CD4-positive, alpha-beta memory T cell (primary cell): ENCODE measurements at places on chromosomes 13 and 19. TPM values are rescaled to one million over a fixed set of nuclear protein-coding genes. Genes with fewer than 3 reads are reported as not detected.
A peak's percentile ranks its signal among the peaks of the same experiment; 100 is the strongest.

DNA sequence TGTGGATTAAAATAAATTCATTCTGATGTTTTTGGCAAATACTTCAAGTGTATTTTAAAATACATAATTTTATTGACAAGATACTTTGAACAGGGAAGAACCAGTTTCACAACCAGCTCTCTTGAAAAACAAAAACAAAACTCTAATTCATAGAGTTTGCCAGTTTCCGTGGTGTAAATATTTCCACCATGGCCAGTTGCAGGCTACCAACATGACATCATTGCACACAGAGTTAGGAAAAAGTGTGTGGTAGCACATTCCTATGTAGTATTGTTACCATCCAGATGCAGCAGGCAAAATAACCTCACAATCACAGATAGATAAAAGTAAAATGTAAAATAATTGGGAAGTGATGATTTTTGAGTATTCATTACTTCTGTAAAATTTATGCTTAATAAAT is 7.7 kb upstream of the RNF113B start:
- no peak for DNase-seq

The TPTE2 gene
- not detected for polyA plus RNA-seq

DNA sequence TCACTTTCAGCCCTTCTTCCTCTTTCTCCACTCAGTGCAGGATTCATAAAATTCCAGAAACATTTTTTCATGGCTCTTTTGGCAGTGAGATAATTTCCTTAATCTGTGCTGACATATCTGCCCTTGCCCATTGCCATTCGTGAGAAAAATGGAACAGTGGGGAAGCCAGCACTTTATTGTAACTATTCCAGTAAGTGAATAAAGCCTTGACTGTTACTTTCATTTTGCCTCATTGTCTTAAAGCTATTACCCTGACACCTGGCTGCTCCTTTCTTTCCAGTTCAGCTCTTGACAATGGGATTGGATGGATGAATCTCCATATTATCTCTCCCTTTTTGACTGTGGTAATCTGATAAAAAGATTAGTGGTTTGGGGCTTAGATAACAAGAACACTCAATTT is 1068.1 kb upstream of the PCDH20 start:
- no peak for DNase-seq

- peak; percentile 65 for DNase-seq
Observed at GRCh38 chr13:32426191-32426989, 1.5 kb downstream of the N4BP2L1 start.

The RPL13A gene
- polyA plus RNA-seq: 1,827 TPM

GRCh38 chr13:22061806-22062391 is 391.0 kb downstream of the FGF9 start:
- peak; percentile 54 for DNase-seq

- DNase-seq: no peak
Observed at GRCh38 chr13:71672512-71672911, 194.5 kb downstream of the DACH1 start.

The RNF225 gene
- not detected for polyA plus RNA-seq

DNA sequence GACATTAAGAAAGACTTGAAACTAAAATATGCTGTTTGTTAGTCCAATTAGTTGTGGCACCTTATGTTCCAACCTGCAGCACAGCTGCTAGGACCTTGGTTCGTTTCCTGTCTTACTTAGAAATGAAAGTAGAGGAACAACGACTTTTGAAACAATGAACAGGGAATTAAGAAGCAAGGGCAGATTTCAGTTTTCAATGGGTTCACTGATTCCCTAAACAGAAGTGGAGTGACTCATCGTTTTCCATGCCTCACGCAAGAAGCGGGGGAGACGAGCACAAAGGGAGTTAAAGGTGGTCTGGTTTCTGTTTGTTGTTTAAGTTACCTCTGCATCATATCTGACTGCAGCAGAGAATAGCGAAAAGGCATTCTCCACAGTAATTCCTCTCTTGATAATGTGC is 44.8 kb downstream of the PHF11 start:
- no peak for DNase-seq

The PSPN gene
- polyA plus RNA-seq: 0.61 TPM

The C1QTNF9B gene
- polyA plus RNA-seq: not detected

DNA sequence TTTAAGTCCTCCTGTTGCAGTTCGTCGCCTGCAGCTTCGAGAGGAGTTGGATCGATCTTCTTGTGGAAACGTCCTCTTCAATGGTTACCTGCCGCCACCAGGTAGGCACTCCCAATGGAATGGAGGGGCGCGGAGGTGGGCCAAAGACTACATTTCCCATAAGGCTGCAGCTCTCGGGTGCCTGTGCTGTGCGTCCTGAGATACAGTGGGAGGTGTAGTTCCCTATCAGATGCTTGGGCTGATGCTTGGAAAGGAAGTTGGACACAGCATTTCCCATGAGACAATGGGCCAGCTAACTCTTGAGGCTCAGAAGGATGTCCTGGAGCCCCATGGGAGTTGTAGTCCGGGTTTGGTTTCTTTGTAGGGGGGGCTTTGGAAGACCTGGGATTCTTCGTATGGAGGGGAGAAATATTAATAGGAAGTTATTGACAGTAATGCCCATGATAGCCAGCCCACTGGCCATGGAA is 1.8 kb downstream of the SHKBP1 start:
- no peak for DNase-seq

DNA sequence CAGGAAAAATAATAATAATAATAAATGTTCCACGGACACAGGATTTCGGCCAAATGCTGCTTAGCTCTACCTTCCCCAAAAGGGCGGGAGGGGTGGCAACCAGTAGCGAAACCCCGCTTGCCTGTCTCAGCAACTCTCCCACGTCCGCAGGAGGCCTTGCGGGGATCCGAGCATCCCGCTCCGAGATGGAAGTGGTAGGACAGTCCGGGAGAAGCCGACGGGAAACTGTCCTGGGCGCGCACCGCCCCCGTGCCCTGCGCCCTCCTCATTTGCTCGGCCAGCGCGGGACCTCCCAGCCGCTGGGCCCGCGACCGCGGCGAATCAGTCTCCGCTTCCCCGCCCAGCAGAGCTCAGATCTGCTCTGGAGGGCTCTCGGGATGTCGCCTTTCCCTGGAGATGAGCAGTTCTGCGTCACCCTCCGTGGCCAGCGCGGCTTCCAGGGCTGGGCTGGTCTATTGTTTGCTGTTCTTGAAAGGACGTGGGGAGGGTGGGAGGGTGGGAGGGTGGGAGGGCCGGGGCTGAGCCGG is 48.9 kb upstream of the PABPC3 start:
- no peak for DNase-seq

The ZNRF4 gene
- not detected for polyA plus RNA-seq

The CEACAM3 gene
- polyA plus RNA-seq: not detected

The MAP3K10 gene
- polyA plus RNA-seq: not detected

GRCh38 chr13:99949679-99950413 is 21.7 kb downstream of the ZIC5 start:
- no peak for DNase-seq

The CCL25 gene
- not detected for polyA plus RNA-seq

The SPACA4 gene
- polyA plus RNA-seq: not detected

GRCh38 chr13:110872034-110872767 is 42.7 kb downstream of the ANKRD10 start:
- DNase-seq: no peak

DNA sequence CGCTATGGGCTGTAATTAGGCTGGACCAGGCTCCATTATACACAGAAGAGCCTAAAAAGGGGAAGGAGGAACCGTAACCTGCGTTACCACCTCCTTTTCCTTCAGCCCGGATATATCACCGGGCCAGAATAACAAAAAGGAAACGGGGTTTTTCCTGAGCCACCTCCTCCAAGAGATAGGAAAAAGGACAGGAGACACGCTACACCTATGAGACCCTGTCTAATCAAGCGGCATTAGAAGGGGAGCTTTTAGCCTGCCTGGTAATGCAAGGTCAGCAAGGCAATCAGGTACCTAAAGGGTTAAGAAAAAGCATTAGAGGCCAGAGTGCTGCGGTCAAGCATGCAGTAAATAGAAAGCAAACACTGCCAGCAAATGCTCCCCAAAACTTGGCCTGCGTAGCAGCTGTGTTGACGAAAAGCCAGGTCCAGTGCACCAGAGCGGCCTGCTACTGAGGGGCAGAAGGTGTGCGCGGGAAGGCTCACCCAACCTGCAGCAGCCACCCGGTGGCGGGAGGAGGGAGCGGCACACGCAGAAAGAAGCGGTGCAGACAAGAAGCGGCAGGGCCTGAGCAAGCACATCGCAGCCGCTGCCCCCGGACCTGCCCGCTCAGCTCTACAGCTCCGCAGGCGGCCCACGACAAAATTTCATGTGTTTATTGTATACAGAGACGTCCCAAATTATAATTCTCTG is 1466.1 kb downstream of the UQCRFS1 start:
- no peak for DNase-seq

DNA sequence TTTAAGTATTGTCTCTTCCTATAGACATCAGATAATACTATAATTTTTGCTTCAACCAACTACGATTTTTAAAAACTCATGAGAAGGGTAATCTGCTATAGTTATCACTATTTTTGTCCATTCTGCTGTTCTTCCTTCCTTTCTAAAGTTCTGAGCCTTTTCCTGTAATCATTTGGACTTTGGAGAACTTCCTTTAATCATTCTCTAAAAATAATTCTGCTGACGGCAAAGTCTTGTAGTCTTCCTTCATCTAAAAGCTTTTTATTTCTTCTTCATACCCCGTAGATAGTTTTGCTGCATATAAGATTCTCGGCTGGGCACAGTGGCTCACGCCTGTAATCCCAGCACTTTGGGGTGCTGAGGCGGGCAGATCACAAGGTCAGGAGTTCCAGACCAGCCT is 5.1 kb upstream of the FCGBP start:
- no peak for DNase-seq

DNA sequence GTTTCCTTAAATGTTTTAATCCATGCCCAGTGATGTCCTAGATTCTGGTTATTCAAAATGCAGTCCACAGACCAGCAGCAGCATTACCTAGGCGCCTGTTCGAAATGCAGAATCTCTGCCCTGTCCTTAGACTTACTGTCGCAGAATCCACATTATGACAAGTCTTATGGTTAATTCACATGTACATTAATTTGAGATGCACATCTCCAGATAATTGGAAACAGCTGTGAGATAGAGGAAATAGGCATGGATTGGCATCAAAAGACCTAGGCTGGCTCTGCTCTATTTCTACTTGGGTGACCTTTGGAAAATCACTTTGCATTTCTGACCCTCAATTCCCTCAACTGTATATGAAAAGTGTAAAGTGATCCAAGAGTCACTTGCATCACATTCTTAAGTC is 700.7 kb downstream of the DIAPH3 start:
- DNase-seq: no peak

The SIAH3 gene
- polyA plus RNA-seq: 0.13 TPM

DNA sequence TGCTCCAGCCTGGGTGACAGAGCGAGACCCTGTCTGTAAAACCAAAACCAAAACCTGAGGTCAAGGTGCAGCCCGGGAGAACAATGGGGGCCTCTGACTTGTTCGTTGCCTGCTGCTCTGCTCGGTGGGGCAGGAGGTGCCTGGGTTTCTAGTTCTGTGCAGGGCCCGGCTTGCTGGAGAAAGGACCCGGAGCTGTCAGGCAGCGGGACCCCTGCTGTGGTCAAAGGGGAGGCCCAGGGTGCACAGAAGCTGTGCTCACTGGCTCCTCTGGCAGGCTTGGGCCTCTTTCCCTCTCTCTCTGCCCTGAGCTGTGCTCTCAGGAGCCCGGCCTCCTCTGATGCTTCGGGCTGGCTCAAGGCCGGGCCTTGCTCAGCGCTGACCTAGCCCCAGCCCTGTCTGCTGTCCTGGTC is 3.5 kb downstream of the LRP3 start:
- DNase-seq: no peak

The ZNF541 gene
- polyA plus RNA-seq: 0.09 TPM

The METTL21C gene
- polyA plus RNA-seq: not detected

GRCh38 chr13:88097541-88097940 is 426.4 kb downstream of the SLITRK5 start:
- DNase-seq: no peak

The NCR1 gene
- polyA plus RNA-seq: not detected

DNA sequence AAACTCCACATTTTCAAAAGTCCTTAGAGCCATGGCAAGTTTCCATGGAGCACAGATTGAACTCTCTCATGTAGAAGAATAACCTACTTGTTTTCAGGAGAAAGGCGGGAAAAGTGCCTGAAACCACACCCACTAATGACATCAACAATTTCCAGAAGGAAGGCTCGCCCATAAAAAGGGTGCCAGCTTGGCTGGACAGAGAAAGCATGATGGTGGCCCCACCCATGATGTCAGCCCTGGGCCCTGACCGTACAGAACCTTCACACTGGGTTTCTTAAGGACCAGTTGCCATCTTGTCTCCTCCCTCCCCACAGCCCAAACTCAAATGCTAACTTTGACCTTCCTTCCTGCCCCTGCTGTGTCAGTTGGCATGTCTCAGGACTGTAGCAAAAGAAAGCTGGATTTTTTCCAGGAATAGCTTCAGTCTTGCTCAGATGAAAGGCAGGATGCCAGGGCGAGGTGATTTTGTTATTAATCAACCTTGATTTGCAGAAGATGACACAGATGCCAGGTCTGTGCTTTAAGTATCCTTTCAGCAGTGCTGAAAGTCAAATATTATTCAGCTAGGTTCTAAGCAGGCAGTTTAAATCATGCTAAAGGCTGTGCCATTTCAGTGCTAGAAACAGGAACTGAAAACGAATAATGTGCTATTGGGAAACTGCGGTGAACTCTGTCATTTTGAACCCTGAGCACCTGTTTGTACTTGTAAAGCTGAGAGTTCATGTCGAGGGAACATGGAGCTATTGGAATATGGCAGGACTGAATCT is 89.5 kb upstream of the RFC3 start:
- DNase-seq: no peak

DNA sequence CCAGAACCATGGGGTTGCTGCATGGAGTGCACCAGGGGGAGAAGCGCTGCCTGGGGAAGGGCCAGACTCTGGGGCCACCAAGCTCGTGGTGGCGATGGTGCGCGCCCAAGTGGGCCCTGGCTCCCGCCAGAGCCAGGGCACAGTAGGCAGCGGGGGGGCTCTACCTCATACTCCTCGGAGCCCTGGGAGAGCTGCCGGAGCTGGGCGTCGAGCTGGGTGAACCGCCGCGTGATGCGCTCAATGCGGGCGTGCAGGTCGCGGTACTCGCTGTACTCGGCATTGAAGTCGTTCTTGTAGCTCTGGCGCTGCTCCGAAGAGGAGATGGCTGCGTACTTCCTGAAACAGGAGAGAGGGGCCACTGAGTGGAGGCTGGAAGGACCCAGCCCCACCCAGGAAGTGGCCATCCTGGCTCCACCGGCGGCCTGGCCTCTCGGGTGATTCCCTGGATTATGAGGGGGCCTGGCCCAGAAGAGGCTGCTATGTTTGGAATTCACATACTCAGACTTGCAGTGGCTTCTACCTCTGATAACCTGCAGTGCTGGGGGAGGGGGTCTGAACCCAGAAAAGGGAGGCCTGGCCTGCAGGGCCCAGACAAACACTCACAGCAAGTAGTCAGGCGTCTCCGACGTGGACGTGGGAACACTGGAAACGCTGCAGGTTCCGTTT is 8.3 kb upstream of the ISYNA1 start:
- no peak for DNase-seq

DNA sequence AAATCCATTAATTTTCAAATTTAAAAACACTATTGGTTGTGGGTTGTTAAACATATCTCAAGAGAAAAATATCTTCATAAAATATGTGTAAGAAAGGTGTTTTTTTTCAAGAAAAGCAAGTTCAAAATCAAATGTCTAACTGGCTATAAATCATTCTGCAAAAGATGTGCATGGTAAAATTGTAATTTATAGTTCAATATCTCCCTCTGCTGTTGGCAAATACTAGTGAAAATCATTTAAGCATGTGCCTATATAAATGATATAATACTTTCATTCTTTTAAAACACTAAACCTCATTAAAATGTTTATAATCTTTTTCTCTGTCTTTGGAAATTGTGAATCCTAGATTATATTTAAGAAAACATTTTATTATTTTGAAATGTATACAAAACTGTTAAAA is 17.2 kb upstream of the SLITRK6 start:
- no peak for DNase-seq

The ZNF837 gene
- 3.8 TPM for polyA plus RNA-seq

- DNase-seq: no peak
Observed at GRCh38 chr13:99665711-99666110, 164.4 kb downstream of the TM9SF2 start.
